Bronchial epithelial cell (primary cell): ENCODE measurements at places on chromosomes 7 and 10.
A peak's percentile ranks its signal among the peaks of the same experiment; 100 is the strongest.

GRCh38 chr7:157587805-157588560, 251.2 kb downstream of the DNAJB6 start:
- DNase-seq = no peak

GRCh38 chr7:40680657-40681056, 545.9 kb downstream of the SUGCT start:
- DNase-seq = peak; percentile 64

DNA sequence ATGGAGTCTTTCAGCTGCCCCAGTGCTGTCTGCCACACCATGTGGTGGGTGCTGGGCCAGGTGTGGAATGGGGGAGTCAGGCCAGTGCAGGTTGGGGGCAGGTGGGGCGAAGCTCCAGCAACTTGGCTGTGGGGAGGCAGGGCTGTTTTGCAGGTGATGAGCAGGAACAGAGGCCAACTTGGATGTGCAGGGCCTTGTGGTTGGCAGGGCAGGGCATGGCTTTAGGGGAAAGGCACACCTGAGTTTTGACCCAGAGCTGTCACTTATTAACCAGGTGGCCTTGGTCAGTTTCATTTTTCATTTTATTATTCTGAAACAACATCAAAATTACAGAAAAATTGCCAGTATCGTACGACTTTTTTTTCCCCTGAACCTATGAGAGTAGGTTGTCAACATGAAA, 1.1 kb upstream of the SFTPA2 start:
- no peak for DNase-seq

GRCh38 chr10:3668276-3668965, 116.6 kb downstream of the KLF6 start:
- DNase-seq = peak; percentile 88

GRCh38 chr10:1476455-1476803, 260.9 kb downstream of the ADARB2 start:
- DNase-seq = no peak

DNA sequence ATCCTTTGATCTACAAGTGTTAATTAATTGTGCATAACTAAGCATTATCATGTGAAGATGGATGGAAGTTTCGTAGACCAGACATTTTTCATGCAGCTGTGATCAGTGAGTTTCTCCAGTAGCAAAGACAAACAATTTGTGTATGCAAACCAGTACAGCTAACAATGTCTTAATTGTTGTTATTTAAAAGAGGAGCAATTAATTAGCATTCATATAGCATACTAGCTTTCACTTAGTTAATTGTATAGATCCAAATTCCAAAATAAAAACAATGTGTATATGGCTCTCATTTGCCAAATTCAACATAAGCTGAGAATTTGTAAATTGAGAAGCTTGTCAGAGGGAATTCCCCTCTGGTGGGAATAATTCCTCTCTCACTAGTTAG, 22.6 kb upstream of the PRKCQ start:
- no peak for DNase-seq

DNA sequence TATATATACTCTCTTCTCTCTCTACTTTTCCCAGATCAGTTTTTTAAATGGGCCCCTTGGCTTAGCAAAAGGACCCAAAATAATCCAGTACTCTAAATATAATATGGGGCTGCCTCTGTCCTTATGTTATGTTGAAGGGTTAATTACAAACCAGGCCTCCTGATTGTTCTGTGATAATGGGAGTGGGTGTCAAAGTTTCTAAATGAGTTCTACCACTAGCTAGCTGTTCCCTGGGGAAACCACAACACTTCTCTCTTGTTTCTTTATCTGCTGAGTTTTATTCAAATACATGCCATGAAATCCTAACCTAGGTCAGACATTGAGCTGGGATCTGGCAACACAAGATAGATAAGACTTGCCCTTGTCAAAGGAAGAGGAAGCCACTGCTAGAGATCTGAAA, 3.8 kb downstream of the HTR5A start:
- DNase-seq = no peak
